ENCODE measurements at places on chromosomes 4 and X.

- no peak for DNase-seq
These were observed 14.1 kb downstream of the RAB40AL start for GRCh38 chrX:102950908-102951866.

- no peak for DNase-seq
These were observed 7.3 kb upstream of the GSX2 start for GRCh38 chr4:54092405-54093323.

- DNase-seq, result no peak
These were observed 493.1 kb downstream of the MAGEE1 start for GRCh38 chrX:76920607-76921006.

DNA sequence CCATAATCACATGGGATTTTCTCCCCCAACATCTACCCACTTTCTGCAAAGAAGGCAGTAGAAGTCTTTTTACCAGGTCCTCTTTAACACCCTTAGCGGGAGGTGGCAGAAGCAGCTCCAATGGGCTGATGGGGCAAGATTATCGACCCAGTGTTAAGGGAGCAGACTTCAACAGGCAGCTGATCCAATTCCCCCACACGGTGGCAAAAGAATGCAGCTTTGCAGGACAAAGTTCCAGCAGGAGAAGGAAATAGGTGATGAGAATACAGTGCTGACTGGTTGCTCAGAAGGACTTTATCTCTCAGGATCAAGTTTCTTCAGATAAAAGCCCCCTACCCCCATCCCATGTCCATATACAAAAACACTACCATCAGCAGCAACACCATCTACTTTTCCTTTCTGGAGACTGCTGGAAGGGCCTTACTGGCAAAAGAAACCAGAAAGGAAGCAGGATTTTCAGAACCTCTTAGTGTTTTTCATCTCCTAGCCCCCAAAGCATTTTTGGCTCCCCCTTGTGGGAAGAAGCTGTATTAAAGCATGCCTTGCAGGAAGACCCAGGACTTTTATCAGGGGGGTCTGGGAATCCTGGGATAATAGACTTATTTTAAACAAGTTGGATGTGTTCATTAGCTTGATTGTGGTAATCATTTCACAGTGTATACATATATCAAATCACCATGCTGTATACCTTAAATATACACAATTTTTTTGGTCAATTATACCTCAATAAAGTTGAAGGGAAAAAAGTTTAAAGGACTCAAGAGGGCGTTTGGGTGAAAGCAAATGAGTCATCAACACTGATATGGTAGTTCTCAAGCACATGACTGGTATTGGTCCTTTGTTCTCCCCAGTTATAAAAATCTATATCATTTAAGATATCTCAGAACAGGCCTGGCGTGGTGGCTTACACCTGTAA, 146.4 kb downstream of the GPC3 start:
- DNase-seq, result no peak

- no peak for DNase-seq
These were observed 69.6 kb downstream of the SERTM2 start for GRCh38 chrX:111581086-111581485.

GRCh38 chr4:149168645-149169044, 647.0 kb downstream of the IQCM start:
- DNase-seq, result no peak

DNA sequence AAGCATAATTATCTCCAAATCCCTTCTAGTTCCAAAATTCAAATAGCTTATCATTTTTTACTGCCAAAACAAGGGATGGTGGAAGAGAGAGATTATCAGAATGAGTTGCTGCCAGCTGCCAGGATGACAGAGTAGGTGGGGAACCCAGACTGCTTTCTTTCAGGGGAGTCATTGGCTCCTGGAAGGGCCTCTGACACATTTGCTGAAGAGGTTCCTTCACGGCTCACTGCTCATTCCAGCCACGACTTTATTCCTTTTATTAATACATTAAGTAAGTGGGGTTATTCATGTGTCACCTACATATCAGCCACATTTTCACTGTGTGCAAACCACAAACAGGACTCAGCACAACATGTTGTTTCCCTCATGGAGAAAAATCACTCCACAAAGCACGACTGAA, 12.7 kb upstream of the SMIM43 start:
- DNase-seq, result no peak

DNA sequence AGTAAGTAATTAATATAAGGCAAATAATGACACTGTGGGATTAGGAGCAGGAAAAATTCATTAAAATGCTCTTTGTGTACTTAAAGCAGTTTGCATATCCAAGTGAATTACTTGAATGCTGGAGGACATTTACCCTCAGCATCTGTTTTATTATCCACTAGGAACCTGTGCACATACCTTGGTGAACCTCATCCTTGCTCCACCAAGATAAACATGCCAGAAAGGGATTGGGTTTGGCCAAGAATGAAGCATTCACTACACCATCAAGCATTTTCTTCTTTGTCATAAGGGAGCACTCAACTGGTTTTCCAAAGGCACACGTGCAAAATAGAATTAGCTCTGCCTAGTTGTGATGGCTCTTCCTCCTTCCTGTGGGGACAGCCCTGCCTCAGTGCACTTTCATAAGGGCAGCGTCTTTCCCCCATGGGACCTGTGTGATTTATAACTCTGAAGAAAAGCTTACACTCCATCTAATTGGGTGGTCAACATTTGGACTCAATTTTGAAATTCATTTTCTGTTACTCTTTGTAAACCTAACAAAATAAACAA, 291.7 kb downstream of the USP46 start:
- DNase-seq, result no peak

DNA sequence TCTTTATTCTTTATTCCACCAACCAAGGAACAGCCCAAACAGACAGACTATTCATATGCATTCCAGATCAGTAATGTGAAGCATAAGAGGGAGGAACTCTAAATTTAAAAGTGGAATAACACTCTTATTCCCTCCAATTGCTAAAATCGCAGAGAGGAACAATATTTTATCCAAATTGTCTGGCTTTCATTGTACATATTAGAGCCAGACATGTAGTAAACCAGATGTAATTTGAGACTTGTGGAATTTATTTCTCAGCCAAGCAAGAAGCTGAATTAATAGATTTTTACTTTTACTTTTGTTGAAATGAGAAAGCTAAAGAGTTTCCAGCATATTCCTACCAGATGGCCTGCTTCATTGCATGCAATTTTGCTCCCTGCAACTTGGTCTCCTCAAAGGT, 674.6 kb upstream of the SLIT2 start:
- no peak for DNase-seq

DNA sequence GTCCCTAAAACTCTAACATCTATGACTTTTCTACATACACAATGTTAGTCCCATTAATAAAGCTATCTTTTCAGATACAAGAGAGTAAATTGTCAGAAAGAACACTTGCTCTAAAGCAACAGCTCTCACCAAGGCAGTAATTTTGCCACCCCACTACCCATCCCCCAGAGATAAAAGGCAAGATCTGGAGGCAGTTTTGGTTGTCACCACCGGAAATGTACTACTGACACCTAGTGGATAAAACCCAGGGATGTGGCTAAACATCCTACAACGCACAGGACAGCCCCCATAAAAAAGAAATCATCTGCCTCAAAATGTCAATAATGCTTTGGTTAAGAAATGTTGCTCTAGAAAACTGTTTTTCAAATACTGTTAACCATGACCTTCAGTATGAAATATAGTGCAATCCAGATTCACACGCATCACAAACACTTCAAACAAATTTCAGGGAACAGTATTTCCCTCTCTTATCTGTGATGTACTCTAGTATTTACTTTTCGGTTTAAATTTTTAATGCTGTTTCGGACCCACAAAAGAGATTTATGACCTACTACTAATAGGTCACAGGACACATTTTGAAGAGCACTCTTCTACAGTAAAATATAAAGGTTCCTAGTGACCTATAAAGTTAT, 5.1 kb downstream of the FBXL5 start:
- no peak for DNase-seq

DNA sequence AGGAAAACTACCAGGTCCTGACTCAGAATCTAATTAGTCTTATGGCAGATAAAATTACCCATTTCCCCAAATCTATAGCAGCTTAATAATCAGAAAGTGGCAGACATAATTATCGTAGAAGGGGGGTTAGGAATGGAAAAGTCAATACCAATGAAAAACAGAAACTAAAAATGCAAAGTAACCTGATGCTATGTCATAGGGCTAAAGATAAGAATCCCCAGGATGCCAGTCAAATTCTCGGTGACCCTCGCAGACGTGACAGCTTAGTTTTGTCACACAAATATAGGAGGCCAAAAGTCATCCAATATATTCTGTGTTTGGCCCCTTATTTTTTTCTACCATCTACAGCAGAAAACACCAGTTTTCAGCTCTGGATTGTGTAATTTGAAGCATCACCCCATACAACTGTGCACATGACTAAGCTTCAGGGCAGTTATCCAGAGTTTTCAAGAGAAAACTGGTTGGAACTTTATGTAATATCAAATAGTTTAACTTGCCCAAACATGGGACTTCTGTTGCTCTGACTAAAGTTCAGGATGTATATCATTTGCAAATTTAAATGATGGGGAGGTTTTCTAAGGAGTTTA, 30.9 kb downstream of the RASSF6 start:
- DNase-seq, result no peak

- DNase-seq, result no peak
These were observed 30.1 kb upstream of the BBS7 start for GRCh38 chr4:121900132-121900983.

DNA sequence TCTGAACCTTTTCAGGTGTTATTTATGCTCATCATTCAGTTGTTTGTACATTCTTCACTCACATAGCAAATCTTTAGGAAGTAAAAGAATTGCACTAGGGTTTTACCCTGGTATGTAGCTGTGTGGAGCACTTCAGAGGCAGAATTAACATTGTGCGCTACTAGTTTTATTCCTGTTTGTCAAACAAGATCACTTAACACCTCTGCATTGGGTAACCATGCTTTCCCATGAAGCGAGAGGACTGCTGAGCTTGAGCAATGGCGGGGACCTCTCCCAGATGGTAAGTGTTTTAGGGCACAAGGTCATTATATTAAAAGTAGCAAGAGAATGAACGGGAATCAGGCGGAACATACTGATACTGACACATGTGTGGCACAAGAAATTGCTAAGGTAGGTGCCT, 59.2 kb downstream of the SHROOM3 start:
- DNase-seq, result no peak

GRCh38 chr4:76550966-76551780, 116.1 kb downstream of the SHROOM3 start:
- DNase-seq, result no peak

GRCh38 chr4:23169608-23170311, 477.0 kb downstream of the GBA3 start:
- DNase-seq, result no peak

DNA sequence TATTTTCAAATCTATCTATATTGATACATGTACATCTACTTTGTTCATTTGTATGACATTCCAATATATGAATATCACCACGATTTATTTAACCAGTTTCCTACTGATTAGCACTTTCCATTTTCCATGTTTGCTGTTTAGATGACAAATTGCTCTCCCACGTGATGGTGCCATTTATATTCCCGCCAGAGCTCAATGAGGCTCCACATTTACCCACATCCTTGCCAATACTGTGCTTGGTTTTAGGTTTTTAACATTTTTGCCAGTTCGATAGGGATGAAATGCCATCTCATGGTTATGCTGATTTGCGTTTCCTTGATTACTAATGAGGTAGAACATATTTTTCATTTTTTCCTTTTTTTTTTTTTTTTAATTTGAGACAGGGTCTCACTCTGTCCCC, 86.7 kb upstream of the TRIM2 start:
- DNase-seq, result no peak

DNA sequence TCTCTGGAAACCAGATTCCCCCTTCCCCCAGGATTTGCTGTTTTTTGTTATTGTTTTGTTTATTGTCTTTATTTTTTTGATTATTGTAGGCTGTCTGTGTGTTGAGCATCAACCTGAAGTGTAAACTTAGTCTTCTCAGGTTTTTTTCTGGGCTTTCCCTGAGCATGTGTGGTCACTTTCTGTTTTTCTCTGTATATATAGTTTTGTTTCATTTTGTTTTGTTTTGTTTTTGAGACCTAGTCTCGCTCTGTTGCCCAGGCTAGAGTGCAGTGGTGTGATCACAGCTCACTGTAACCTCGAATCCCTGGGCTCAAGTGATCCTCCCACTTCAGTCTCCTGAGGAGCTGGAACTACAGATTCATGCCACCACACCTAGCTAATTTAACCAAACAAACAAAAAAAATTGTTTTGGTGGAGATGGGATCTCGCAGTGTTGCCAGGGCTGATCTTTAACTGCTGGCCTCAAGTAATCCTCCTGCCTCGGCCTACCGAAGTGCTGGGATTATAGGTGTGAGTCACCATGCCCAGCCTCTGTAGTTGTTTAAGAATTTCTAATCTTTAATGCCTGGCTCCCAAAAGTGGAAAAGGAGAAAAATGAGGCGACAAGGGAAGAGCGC, 9.1 kb downstream of the IL13RA1 start:
- no peak for DNase-seq

GRCh38 chrX:153592966-153593688, 5.8 kb downstream of the CCNQ start:
- no peak for DNase-seq

DNA sequence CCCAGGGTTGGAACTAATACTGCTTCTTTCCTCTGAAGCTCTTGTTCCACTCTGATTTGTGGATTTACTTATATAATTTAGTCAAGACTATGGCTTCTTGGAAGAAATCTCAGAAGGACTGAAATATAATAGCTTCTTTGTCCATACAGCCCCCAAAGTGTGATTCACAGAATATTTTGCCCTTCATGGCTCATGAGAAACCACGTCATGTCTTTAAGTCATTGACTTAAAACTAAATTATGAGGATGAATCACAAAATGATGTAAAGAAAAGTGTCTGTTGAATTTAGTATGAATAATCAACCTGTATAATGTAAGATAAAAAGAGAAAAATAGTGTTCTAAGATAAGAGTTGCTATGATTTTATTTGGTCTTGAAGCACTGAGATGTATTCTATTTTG, 43.3 kb upstream of the AGA start:
- no peak for DNase-seq

GRCh38 chrX:71053217-71053621, 14.9 kb downstream of the SNX12 start:
- no peak for DNase-seq

DNA sequence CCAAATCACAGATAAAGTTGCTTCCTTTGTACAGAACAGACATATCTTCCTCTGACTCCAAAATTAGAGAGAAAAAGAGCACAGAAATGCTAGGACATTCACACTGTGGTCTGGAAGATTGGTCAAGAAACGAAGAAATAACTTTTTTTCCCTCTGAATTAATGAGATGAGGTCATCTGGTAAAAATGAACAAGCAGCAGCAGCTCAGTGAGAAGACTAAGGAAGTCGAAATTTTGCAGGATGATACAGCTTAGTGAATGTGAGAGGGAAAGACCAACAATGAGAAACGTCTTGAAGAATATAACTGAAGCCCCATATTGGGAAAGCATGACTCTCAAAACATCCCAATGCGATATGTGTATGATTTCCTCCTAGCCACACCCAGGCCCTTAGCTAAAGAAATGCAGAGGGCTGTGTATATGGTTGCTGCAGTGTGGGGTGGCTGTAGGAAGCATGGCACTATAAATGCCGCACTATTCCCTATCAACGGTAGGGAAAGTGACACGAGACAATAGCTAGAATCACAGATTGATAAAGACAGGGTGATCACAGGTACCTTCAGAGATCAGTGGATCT, 208.6 kb downstream of the VEGFC start:
- DNase-seq, result no peak

Data from hypothalamus (tissue), 51 donors.